ENCODE measurements at places on chromosomes 7 and 10.

DNA sequence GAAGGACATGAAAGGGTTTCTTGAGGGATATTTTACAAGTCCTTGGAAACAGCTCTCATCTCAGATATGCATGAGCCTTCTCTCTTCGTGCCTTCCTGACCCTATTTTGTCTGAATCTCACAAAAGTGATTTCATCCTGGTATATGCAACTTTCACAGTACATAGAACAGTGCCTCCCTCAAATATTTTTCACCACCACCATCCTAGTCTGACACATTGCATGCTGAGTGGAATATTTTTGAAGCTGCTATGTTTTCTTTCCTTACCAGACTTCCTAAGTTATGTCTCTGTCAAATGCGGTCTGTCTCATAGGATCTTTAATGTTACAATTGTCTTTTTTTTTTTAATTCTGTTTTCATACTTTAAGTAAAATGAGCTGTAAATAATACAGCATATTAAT is 673.3 kb upstream of the LRRN3 start:
- no peak for DNase-seq

GRCh38 chr7:151802469-151802846 is 74.5 kb downstream of the PRKAG2 start:
- no peak for DNase-seq

GRCh38 chr7:24401628-24402593 is 117.9 kb downstream of the NPY start:
- DNase-seq = peak; percentile 14

DNA sequence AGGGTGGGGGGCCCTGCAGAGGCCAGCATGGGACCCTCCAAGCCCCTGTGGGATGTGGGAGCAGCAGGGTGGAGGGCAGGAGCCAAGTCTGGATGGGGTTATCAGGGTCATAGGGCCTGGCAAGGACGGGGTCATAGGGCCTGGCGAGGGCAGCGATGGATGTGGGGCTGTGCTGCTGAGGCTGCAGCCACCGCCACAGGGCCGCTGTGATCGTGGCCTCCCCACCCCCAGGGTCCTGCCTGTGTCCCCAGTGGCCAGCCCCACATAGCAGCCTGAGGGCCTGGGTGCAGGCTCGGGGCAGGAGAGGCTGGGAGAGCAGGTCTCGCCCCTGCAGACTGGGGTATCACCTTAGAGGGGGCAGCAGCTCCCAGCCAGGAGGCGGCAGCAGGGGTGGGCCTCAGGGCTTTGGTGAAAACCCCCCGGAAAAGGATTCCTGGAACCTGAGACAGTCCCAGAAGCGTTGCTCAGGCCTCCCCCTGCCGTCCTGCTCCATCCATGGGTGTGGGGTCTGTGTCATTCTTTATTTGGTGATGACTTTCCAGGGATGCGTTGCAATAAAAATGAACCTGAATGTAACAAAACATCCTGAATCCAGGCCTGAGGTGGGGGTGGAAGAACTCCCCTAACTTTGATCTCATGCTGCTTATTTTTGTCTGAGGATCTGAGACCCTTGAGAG is 107.3 kb upstream of the SHH start:
- DNase-seq = no peak

GRCh38 chr10:124685261-124685660 is 58.9 kb downstream of the FAM53B start:
- DNase-seq = no peak

DNA sequence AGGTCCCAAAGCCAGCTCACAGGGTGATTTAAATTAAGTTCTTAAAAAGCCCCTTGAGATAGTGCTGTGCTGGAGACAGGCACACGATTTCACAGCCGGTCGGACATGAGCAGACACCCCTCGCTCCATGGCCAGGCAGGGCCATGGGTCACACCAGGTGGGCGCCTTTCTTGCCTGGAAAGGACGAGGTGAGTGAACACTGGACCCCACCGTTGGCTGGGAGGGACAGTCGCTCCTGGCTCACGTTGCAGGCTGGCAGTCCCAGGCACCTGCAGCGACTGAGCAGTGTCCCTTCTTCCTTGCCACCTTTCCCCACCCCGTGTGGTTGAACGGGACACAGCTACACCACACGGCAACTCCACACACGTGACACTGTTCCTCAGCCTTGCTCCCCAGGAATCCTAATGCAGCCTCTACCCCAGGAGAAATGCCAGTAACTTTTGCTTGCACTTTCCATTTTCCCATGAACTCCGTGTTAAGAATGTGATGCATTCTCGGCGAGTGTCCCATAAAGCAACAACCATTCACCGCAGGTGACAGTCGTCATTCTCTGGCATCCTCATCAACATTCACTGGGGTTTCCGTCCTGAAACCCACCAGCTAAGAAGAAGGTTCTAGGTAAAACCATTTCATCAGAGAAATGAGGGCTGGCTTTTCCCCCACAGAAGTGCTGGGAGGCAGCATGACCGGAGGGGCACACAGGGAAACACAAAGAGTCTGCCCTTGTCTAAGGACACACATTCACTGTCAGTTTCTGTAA is 217.4 kb downstream of the ZMYND11 start:
- no peak for DNase-seq

DNA sequence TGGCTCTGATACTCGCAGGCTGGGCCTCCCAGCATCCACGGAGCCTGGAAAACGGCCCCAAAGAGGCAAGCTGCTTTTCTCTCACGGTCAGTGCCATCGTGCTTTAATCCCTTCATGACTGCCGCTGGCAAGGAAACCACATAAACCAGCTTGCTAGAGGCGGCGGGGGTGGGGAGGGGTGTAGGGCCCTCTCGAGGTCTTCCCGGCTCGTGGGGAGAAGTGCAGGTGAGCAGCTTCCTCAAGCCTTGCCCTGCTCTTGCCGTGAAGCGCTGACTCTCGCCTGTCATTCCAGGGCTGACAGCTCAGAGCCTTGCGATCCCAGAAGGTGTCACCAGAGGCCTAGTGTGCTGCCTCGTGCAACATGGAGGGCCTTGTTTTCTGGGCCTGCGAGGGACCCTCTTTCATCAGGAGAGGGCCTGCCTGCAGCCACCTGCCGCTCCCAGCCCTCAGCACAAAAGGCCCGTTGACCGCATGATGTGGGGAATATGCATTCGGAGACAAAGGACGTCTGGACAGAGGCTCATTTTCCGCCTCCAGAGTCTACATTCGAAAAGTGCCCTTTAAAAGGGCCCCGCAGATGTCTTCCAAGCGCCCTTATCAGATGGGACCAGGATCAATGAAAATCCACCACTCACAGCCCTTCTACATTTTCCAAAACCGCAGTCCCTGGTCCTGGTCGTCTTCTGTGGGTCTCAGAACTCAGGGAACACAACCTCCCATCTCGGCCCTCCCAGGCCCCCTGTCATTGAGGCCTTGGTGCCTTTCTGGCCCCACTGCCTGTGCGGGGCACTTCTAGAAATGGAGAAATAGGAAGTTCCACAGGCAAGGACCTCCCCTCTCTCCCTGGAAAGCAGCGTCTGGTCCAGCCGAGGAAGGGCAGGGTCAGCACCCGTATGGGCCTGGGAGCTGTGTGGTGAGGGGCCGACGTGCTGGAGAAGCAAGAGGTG is 58.7 kb downstream of the ZRANB1 start:
- DNase-seq = no peak

DNA sequence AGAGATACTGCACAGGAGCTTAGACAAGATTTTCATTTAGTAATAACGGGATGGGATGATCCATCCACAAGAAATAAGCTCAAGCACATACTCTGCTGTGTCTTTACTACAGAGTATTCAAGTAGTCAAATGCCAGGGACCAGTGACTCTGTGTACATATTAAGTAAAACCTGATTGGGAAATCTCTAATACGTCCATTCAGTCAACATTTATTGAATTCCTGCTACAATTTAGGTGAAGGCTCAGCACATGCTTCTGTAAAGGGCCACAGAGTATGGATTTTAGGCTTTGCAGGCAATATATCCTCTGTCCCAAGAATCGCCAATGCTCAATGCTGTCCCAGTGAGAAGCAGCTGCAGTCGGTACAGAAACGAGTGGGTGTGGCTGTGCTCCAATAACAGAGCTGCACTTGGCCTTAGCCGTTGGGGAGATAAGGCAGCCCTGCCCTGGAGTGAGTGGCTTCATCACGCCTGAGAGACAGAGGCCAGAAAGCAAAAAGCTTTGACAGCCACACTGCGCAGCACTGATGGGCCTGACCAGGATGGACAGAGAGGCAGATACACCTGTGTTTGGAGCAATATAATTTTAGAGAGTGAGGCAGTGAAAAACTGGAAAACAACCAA is 186.8 kb downstream of the PARD3 start:
- no peak for DNase-seq

GRCh38 chr10:29395409-29395808 is 106.5 kb downstream of the LYZL1 start:
- DNase-seq = no peak

GRCh38 chr10:116477986-116478664 is 50.5 kb downstream of the PNLIPRP3 start:
- DNase-seq = no peak

DNA sequence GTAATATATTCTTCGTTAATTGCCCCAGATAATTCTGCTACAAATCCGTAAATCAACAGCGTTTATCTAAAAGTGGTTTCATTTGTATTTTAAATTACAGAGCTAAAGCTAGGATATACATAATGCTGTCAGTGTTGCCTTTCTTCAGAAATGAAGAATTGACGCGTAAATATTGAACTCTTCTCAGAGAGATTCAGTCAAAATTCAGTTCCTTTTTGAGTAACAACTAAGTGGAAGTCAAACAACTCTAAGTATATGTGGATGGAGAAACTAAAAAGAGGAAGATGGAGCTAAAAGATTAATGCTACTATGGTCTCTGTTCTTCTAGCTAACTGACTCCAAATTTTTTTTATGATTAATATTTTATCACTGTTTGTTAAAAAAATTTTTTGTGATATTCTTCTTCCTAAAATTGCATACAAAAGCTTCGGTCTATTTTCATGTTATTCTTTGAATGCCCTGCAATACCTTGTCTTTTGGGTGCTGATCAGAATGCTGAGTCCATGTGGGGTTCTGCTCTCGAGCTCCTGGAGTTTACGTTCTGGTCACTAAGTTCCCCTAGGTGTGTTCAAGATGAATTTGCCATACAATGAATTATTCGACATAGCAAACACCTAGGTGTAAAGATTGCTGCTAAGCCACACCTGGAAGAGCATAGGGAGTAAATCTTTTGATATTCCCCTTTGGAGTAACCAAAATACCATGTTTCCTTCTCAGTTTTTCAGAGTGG is 20.7 kb downstream of the MDFIC start:
- DNase-seq = no peak

- DNase-seq = peak; percentile 42
Measured at GRCh38 chr10:132516771-132517725, 20.5 kb upstream of the INPP5A start.

GRCh38 chr7:139982927-139983920 is 79.5 kb downstream of the PARP12 start:
- no peak for DNase-seq

DNA sequence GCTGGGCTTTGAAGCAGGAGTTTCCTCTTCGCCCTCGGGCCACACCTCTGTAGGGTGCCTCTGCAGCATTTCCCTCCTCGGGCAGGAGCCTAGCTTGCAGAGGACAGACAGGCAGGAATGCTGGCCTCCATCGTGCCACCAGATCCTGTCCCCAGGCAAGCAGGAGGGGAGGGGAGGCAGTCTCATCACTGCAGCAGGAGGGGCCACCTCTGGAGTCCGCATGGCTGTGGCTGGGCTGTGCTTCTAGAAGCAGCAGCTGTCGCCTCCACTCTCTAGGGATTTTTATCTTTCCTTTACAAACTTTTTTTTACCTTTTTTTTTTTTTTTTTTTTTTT is 181.4 kb downstream of the CUX1 start:
- no peak for DNase-seq

DNA sequence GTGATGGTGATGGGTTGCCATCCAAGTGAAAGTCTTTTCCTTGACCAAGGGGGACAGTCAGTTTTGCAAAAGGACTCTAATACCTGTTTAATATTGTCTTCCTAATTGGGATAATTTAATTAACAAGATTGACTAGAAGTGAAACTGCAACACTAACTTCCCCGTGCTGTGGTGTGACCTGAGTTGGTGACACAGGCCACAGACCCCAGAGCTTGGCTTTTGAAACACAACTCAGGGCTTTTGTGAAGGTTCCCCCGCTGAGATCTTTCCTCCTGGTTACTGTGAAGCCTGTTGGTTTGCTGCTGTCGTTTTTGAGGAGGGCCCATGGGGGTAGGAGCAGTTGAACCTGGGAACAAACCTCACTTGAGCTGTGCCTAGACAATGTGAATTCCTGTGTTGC is 6.9 kb downstream of the PPIF start:
- no peak for DNase-seq

- DNase-seq = no peak
Measured at GRCh38 chr10:91188889-91189288, 31.6 kb upstream of the PCGF5 start.

DNA sequence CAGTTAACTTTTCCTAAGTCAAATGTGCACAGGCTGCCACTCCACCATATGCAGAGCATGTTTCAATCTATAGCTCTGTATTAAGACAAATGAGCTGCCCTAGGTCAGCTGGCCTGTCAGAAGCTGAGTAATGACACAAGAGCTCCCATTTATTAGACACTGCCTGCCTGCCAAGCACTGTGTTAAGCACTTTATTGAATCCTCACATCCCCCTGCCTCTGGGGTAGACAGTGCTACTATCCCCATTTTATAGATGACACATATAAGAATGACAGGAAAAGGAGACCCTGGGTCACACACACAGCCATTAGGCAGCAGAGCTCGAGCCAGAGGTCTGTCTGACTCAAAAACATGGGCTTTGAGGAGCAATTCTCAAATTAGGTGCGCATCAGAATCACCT is 179.8 kb upstream of the PDE1C start:
- no peak for DNase-seq

DNA sequence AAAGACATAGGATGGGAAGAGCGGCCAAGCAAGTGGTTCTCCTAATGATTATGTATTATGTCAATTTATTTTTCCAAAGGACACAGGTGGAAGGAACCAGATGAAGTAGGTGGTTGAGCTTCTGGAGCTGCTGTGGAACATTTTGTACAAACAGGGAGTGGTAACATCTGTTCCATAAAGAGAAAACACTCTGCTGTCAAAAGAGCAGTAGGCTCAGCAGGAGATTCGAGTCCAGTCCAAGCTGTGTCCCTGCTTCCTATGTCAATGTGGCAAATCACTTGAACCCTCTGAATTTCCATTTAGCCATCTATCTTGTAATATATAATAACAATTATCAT is 448.0 kb upstream of the ANKRD30A start:
- DNase-seq = no peak

DNA sequence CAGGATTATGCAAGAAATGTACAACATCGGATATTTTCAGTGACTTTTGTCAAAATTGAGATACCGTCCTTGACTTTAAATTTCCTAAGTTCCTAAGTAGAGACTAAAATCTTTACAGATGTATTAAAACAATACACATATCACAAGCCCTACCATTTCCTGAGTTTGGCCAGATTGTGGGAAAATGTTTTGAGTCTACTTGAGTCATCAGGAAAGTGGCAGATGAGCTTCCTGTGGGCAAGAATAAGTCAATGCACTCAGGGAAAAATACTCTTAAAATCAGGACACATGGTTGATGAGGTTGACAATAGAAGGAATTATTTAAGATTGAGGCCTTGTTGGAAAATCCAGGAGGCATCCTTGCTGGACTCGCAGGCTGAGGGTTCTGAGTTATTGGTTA is 162.5 kb downstream of the SNX10 start:
- DNase-seq = no peak

GRCh38 chr7:90025771-90026170 is 128.5 kb upstream of the STEAP1 start:
- no peak for DNase-seq

GRCh38 chr7:150476819-150477631 is 26.6 kb downstream of the GIMAP8 start:
- DNase-seq = no peak

- no peak for DNase-seq
Measured at GRCh38 chr7:88226886-88227516, 7.2 kb upstream of the SRI start.
